ENCODE measurements at places on chromosomes 7 and 10.

- peak; percentile 63 for DNase-seq
Measured at GRCh38 chr7:150324373-150324961, 1.1 kb upstream of the ACTR3C start.

- DNase-seq = peak; percentile 74
Measured at GRCh38 chr7:74097937-74098614, 14.5 kb downstream of the LIMK1 start.

GRCh38 chr10:35456784-35457183 is 120.5 kb downstream of the CCNY start:
- DNase-seq = no peak

DNA sequence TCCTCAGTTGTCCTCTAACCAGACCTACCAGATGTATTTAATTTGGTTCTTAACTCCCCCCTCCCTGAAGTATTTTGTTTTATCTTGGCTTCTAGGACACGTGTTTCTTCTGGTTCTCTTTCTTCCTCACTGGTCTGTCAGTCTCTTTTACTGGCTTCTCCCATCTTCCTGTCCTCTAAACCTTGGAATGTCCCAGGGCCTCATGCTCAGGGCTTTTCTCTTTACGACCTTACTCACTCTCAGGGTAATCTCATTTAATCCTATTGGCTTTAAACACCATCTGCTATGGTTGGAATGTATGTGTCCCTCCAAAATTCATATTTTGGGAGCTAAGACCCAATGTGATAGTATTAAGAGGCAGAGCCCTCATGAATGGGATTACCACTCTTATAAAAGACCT is 418.2 kb upstream of the PODXL start:
- DNase-seq = no peak

DNA sequence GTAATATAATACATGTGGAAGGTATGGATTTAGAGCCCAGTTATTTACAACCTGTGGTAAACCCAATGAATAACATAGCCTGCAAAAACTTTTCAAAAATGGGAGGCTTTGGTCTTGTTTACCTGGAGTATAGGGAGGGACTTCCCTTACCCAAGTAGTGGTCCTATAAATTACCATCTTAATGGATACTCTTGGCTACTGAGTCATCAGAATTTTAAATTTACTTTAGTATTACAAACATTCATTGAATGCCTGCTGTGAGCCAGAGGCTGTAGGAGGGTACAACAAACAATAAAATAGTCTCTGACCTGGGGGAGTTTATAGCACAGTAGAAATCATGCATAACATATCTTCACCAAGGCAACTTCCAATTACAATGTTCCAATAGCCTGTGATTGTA is 365.1 kb downstream of the BBS9 start:
- no peak for DNase-seq

- DNase-seq = peak; percentile 9
Measured at GRCh38 chr7:151411551-151411950, 1.7 kb upstream of the WDR86 start.

- no peak for DNase-seq
Measured at GRCh38 chr10:71627956-71628355, 91.6 kb downstream of the C10orf105 start.

- no peak for DNase-seq
Measured at GRCh38 chr10:60806921-60807320, 28.6 kb downstream of the CDK1 start.

- DNase-seq = no peak
Measured at GRCh38 chr10:69577268-69578232, 4.3 kb upstream of the NEUROG3 start.

DNA sequence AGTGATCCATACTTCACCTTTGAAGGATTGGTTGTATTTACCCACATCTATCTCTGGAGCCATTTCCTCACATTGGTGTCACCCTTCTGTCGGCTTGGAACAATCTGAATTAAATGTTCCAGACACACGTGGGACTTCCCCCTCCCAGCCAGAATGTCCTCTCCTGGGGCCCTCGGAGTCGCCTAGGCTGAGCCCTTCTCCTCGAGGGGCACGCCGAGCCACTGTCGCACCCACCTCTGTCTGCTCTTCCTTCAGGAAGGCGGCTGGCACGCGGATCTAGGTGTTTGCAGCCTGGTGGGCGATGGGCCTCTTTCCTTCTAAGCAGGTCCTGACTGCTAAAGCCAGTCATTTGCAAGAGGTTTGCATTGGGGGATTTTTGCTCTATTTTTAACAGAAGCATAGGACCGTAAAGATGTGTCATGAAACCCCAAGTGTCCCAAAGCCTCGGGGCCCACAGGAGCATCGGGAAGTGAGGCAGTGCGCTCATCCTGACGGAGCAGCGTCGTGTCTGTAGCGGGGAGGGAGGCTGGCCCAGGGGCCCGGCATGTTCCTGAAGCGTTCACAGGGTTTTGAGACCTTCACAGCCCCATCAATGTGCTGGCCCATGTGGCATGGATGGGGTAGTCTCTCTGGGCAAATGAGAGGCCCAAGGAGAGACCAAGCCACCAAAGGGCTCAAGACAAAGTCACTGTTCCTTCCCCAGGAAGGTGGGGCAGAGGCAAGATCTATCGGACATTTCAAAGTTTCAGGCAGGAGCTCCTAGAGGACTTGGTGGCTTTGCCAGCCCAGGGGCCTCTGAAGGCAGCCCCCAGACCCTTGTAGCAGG is 86.7 kb downstream of the RGS10 start:
- DNase-seq = no peak

DNA sequence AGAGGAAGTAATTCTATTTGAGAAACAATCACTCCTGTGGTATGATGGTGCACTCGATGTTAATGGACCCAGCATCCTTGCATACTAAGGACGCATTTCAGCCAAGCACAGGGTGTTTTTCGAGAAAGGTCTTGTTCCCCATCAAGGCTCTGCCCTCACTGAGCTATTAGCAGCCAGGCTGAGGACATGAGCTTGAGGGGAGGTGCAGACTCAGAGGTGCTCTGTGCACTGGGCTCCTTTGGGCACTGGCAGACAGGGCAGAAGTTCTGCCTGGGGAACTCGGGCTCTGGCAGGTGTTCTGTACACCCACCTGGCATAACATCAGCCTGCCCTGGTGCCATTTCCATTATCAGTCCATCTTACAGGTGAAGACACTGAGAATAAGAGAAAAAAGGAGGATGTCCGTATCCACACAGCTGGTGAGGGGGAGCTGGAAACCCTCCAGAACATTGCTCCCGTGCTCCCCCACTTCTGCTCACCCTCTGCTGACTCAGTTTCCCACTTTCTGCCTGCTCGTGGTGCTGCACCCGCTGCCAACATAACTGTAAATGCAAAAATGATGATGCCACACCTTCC is 92.7 kb upstream of the RET start:
- no peak for DNase-seq

DNA sequence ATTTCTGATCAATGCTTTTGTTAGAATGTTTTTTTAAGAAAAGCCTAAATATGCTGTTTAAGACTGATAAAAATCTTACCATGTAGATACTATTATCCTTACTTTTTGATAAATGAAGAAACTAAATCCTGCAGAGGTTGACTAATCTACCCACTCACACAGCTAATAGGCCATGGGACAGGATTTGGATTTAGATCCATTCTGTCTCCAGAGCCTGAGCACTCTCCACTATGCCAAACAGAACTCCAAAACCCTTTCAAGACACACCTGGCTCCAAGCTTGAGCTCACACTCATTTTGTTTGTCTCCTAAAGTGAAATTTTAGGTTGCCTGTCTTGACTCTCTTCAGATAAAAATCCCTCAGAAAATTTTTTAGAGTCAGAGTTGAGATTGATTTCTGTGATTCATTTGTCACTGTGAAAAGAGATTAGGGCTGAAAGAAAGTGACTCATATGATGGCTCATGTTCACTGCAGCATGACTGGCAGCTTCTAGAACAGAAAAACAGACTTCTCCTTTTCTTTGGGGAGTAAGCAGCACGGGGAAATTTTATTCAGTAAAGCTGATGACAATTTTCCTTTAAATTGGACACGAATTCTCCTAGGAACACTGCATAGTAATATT is 132.3 kb upstream of the POT1 start:
- DNase-seq = peak; percentile 83

GRCh38 chr7:19097165-19098055 is 20.0 kb downstream of the TWIST1 start:
- DNase-seq = no peak

All from kidney tubule cell (primary cell).